ENCODE measurements at places on chromosomes 4 and X.

DNA sequence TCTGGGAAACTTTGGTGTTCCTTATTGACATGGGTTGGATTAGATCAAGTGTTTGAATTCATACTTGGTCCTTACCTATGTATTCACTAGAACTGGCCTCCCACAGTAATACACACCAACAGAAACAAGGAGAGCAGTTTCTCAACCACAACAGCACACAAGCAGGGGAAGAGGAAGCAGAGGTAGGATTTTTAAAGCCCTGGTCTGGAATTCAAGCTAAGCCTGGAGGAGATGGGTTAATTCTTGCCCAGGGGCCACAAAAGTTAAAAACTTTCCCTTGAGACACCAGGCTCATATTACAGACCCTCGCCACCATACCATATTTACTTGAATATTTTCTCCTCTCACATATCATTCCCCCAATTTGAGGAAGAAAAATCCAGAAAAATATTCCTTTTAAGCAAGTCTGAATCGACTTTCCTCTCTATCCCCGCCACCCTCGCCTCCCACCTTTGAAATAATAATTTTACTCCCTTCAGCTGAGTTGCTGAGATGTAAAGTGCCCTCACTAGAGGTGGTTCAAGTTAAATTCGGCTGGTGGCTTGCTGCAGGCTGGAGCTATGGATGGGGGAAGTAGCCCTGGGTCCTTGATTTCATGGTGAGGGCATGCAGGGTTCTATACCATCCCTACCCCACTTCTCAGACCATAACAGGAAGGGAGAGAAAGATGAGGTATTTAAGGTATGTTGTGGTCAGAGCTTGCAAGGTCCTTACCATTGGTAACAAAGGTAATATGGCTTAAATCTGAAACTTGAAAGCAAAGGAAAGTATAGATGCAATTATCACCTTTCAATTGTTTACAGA, 440.2 kb downstream of the INPP4B start:
- DNase-seq, result peak; percentile 32

GRCh38 chr4:78779280-78779679, 3.1 kb downstream of the BMP2K start:
- no peak for DNase-seq

- DNase-seq, result peak; percentile 27
Measured at GRCh38 chr4:145755802-145756201, 75.9 kb downstream of the C4orf51 start.

- DNase-seq, result no peak
Measured at GRCh38 chr4:174135936-174136406, 147.5 kb downstream of the FBXO8 start.

DNA sequence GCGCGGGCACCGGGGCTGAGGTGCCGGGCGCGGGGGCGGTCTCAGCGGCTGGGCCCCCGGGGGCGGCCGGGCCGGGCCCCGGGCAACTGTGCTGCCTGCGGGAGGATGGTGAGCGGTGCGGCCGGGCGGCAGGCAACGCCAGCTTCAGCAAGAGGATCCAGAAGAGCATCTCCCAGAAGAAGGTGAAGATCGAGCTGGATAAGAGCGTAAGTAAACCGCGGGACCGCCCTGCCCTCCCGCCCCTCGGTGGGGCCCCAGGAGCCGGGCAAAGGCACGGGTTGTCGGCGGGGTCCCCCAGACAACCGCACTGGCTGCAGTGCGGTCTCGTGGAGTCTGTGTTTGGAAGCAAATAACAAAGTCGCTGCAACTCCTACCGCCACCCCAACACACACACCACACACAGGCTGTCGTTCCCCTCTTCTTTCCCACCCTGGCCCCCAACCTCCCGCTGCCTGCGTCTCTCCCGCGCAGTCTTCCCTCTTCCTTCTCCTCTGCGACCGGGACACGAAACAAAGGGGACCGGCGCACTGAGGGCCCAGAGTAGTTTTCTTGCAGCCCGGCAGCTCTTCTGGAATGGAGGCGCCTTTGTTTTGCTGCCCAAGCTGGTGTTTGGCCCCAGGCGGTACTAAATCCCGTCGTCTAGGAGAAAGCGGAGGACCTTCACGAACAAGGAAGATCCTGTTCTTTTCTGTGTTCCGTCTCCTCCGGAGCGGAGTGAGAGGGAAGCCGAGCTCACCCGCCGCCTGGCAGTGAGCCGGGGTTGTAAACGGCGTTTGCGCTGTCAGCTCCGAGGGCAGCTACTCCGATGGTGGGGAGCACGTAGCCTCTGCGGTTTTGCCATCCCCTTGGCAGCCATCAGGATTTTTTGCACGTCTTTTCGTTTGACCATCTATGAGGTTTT, 788 bp downstream of the SAP30 start:
- peak; percentile 54 for DNase-seq

Data from activated CD4-positive, alpha-beta T cell treated with anti-CD3 and anti-CD28 coated beads for 48 hours (primary cell).